Amygdala (tissue), 56 donors: ENCODE measurements at places on chromosomes 1 and 21.

DNA sequence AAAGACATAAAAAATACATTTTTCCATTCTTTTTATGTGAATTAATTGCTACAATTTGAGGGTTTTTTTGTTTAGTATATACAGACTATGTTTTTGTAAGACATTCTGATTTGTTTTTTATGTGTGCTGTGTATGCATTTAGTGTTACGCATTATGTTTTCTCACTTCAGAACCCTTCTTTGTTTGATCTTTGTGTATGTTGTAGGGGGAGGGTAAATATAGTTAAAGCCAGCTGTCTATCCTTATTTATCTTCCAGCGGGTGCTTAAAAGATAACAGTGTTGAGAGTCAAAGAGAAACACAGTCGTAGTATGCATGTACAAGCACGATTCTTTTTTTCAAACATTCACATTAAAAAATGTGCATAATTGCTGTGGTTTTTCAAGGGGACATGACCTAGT lies 97.5 kb upstream of the KIAA1614 start:
- DNase-seq, result no peak

- no peak for DNase-seq
These were observed 3.6 kb downstream of the HEYL start for GRCh38 chr1:39635871-39636210.

GRCh38 chr1:1137256-1138045 lies 21.6 kb upstream of the C1orf159 start:
- no peak for DNase-seq

- DNase-seq, result no peak
These were observed 49.0 kb downstream of the CCN1 start for GRCh38 chr1:85629532-85629920.

GRCh38 chr1:153790966-153791647 lies 15.9 kb downstream of the SLC27A3 start:
- no peak for DNase-seq

DNA sequence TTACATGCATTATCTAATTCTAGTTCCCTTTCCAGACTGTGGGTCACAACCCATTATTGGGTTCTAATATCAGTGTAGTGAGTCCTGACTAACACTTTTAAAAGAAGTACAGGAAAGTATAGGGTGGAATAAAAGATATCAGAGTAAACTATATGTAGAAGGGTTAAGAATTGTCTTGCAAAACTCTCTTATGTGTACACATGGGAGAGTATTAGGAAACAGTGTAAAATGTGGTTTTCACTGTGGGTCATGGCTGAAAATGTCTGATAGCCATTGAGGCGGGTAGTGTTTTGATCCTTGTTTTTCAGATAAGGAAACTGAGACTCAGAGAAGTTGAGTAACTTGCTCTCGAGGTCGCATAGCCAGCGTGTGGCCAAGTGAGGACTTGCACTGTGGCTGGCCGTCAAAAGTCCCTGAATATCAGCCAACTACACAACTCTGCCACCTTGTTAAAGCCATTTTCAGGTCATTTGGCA lies 18.5 kb upstream of the MTARC1 start:
- no peak for DNase-seq

DNA sequence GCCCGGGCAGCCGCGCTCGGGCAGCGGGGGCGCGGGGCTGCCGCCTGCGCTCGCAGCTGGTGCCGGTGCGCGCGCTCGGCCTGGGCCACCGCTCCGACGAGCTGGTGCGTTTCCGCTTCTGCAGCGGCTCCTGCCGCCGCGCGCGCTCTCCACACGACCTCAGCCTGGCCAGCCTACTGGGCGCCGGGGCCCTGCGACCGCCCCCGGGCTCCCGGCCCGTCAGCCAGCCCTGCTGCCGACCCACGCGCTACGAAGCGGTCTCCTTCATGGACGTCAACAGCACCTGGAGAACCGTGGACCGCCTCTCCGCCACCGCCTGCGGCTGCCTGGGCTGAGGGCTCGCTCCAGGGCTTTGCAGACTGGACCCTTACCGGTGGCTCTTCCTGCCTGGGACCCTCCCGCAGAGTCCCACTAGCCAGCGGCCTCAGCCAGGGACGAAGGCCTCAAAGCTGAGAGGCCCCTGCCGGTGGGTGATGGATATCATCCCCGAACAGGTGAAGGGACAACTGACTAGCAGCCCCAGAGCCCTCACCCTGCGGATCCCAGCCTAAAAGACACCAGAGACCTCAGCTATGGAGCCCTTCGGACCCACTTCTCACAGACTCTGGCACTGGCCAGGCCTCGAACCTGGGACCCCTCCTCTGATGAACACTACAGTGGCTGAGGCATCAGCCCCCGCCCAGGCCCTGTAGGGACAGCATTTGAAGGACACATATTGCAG lies 3.0 kb downstream of the ARTN start:
- no peak for DNase-seq

DNA sequence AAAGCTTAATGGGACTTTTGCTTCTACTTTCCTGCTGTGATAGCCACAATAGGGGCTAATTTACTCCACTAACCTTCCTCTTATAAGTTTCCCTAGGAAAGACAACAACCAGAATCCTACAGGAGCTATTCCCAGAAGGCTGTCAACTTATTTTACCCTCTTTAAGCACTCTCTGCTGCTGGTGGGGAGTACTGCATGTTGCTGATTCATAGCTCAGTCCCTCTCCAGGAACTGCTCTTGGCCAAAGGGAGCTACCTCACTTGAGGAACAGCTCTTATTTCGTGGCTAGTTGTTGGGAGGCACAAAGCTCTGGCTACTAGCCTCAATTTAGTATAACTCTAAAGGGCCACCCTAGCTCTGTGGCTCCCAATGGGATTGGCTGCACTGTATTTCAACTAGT lies 37.2 kb downstream of the ADSS2 start:
- DNase-seq, result no peak

DNA sequence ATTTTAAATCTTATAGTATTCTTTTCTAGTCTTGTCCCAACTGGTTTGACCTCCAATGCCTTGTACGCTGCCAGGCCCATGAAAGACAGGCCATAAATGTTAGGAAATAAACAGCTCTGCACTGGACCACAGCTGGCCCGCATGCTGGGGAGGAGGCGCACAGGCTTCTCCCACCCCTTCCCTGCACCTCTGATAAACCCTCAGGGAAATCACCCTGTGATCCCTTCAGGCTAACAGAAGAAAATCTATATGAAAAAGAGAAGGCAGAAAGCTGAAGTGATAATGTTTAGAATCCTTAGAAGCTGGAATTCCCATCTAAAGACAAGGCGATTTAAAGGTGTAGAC lies 41.5 kb downstream of the COLGALT2 start:
- no peak for DNase-seq

GRCh38 chr1:217585577-217585976 lies 45.3 kb downstream of the GPATCH2 start:
- DNase-seq, result no peak

GRCh38 chr1:162633081-162633762 lies 958 bp downstream of the DDR2 start:
- no peak for DNase-seq

GRCh38 chr1:201731142-201731541 lies 97.8 kb upstream of the IPO9 start:
- no peak for DNase-seq

DNA sequence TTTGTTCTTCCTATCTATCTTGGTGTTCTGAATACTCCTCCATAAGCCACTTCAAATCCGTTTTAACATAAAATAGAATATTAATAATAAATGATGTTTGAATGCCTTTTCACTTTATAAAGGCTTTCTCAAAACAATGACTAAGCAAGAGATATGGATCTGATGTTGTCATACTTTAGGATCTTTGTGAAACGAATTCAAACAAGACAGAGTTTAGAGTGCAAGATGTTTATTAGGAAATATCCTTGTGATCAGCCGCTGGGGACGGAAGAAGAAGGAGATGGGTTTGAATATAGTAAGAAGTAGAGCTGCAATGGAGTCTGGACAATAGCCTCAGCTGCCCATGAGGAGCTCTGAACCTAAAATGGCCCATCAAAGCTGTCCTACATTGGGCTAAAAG lies 351.8 kb downstream of the NEGR1 start:
- DNase-seq, result no peak
